NCI-H69 (cell line): ENCODE measurements at places on chromosomes 7 and 10.

GRCh38 chr10:50566150-50566549 is 57.6 kb downstream of the SGMS1 start:
- DNase-seq = no peak

- DNase-seq = no peak
Measured at GRCh38 chr7:90180011-90180585, 25.8 kb downstream of the STEAP1 start.

DNA sequence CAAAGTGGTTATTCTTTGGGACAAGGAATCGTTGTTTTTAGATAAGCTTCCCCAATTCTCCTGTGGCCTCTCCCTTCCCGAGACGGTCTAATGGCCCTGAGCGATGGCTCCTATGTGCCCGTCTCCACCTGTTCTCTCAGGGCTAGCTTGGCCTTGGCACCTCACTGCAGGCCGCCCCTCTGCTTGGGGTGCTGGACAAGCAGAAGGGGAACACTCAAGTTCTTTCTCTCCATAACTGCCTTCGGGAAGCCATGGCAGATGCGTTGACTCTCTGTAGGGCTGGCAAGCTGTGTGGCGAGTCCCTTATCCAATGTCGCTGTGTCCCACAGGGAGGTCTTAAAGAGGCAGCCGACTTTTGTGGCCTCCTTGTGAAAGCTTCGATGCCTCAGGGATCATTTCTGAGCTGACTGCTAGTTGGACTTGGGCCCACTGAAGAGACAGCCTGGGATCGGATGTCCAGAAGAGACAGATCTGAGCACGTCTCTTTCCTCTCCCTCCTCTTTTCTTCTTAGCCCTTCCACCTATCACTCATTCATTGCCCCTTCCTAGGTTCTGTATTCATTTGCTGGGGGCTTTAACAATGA is 70.8 kb downstream of the GRK5 start:
- DNase-seq = no peak

- peak; percentile 62 for DNase-seq
Measured at GRCh38 chr10:58064714-58065528, 202.8 kb downstream of the IPMK start.

DNA sequence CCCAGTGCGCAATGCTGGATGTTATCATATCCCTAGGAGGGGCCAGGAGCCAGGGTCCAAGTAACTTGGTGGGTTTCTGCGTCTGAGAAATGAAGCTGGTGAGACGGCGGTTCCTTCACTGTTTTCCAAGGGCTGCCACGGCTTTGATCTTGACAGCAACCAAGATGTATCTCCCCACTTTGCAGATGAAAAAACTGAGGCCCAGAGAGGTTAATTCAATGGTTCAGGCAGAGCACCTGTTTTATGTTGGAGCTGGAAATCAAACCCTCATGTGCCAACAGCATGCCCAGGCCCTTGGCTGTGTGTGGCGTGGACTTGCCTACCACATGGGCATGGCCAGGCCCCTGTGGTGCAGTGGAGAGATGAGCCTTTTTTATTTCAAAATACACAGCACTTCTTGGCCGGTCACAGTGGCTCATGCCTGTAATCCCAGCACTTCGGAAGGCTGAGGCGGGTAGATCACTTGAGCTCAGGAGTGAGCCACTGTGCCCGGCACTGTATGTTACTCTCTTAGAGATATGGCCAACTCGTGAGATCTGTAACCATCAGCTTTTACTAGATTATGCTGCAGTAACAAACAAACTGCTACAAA is 225.2 kb upstream of the SH2B2 start:
- no peak for DNase-seq

- DNase-seq = no peak
Measured at GRCh38 chr7:100432621-100433275, 3.1 kb downstream of the MEPCE start.

DNA sequence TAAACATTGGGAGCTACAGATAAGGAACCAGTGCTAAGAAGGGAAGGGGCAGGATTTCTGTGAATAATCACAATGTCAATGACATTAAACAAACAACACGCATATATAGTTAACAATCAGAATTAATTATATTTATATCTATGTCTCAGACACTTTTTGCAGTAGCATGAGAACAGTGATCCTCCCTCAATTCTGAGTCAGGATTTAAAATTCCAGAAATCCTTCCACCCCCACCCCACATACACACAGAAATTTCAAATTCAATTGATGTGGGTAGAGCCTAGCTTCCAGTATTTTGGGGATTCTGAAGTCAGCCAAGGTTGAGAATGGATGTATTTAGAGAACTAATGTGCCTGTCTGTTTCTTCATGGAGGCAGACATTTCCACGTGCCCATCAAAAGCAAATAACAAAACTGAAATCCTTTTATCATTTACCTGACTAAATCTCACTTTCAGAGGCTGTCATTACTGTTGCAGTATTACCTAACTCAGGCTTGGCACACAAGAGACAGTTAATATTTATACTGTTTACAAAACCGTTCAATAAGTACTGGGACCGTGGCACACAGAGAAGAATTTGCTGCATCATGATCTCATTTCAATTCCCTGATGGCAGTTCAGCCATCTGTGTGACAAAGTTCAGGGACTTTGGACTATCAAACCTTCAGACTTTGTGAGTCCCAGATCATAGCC is 116.6 kb upstream of the PALS2 start:
- no peak for DNase-seq

DNA sequence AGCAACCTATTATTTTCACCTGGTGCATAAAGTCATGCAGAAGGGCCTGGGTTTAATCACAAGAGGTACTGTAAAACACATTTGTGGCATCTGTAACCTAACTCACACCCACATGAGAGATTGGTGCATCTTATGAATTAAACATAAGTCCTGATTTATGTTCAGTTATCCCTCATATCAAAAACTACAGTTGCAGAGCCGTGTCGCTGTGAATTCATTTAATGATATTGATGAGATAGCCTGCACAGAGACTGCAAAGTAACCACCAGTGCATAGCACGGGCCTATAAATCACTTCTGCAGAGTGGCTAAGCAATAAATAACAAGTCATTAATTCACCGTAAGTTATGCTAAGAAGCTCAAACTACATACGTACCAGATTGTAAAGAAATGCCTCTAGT is 178.2 kb downstream of the RELN start:
- DNase-seq = no peak

DNA sequence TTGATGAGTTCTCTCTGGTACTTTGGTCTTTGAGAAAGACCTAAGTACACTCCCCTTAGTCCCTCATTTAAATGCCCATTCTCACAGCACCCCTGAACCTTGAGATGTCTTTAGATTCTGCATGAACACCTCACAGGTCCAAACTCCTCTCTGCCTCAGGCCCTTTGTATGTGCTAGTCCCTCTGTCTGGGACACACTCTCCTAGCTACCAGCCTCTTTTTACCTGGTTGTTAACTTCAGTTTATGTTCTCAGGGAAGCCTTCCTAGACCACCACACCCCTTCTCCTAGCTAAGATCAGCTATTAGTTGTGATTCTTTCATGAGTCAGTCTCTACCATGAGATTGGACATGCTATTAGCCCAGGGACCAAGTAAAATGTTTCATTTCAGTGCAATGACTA is 86.4 kb downstream of the PLCE1 start:
- DNase-seq = no peak

GRCh38 chr7:131424219-131424822 is 96.6 kb downstream of the MKLN1 start:
- DNase-seq = peak; percentile 74

- DNase-seq = peak; percentile 96
Measured at GRCh38 chr7:68729371-68729770, 868.9 kb upstream of the AUTS2 start.

GRCh38 chr7:123346766-123347165 is 147.0 kb upstream of the SLC13A1 start:
- peak; percentile 6 for DNase-seq

- DNase-seq = no peak
Measured at GRCh38 chr10:12659706-12660105, 310.4 kb downstream of the CAMK1D start.
